RCC 7860 (cell line): ENCODE measurements at places on chromosomes 7 and 10.

GRCh38 chr7:137577184-137577583 is 233.7 kb upstream of the PTN start:
- DNase-seq: no peak

- no peak for DNase-seq
These were observed 43.1 kb upstream of the GATAD1 start for GRCh38 chr7:92404170-92404614.

GRCh38 chr7:77498659-77499379 is 38.3 kb upstream of the PTPN12 start:
- no peak for DNase-seq

DNA sequence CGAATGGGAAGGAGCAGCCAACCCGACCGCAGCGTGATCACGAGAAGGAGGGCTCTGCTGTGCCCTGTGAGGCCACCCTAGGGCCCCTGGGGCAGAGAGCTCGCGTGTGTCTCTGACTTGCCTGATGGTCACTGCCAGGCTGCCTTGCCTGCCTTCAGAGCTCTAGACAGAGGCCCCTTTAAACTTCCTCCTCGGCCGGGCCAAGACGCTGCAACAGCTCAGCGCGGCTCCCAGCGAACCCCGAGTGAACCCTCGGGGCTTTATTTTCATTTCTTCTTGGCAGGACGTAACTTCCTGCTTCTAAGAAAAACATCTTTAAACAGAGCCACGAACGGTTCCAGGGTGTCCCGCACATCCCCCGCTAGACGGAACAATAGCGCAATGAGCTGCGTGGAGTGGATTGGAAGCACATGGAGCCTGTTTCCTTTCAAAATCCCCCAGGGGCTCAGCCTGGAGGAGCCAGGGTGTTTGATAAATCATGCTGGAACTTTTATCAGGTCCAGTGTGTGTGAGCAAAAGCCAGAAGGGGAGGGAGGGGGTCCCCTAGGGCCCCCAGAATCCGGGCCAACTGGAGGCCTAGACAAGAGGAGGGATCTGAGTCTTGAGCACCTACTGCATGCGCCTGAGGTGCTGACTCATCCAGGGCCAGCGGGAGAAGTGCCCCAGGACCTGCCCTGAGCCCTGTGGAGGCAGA is 134.1 kb upstream of the GDF10 start:
- no peak for DNase-seq

GRCh38 chr7:21338728-21339164 is 89.1 kb upstream of the SP4 start:
- DNase-seq: no peak

DNA sequence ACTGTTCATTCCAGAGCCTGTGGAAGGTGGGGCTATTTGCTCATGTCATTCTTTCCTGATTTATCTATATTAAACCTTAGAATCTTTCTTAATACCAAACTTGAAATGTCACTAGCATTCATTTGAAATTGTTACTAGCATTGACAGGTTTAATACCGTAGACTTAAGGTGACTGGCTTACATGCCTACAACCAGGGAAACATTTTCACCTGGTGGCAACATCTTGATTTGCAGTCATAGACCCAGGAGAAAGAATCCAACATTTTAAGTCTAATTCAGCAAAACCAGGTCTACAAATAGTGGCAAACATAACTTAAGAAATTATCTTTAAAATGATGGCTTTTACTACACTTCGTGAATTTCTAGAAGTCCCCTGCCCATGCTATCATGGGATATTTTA is 353.7 kb downstream of the HTR7 start:
- DNase-seq: no peak

DNA sequence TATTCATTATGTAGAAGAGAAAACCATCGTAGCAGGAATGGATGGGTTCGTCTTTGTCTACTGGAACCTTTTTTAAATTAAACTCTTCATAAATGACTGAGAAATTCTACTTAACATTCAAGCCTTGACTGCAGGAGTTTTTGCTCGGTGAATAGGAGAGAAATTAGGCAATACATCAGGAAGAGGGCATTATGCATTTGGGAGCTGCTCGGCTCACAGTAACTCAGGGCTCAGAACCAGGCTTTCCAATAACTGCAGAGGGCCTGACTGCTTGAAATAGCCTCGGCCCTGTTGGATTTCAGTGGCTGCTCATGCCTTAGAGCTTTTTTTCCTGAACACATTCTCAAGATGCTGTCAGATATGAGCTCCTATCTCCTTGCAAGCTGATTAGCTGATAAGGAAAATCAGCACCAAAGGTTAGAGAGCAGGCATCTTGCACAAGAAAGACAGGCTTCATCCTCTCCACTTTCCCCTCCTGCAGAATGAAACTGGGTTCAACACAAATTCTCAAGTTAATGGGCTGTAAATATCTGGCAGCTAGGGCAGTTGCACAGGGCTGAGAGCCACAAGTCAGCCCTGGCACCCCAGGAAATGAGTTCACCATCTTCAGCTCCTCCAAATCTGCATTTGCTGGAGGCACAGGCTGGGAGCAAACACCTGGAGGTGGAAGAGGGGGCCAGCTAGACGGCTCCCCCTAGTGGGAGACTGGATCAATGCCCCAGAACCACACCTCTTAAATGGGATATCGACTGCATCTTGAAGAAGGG is 24.3 kb downstream of the TECTB start:
- DNase-seq: peak; percentile 16

DNA sequence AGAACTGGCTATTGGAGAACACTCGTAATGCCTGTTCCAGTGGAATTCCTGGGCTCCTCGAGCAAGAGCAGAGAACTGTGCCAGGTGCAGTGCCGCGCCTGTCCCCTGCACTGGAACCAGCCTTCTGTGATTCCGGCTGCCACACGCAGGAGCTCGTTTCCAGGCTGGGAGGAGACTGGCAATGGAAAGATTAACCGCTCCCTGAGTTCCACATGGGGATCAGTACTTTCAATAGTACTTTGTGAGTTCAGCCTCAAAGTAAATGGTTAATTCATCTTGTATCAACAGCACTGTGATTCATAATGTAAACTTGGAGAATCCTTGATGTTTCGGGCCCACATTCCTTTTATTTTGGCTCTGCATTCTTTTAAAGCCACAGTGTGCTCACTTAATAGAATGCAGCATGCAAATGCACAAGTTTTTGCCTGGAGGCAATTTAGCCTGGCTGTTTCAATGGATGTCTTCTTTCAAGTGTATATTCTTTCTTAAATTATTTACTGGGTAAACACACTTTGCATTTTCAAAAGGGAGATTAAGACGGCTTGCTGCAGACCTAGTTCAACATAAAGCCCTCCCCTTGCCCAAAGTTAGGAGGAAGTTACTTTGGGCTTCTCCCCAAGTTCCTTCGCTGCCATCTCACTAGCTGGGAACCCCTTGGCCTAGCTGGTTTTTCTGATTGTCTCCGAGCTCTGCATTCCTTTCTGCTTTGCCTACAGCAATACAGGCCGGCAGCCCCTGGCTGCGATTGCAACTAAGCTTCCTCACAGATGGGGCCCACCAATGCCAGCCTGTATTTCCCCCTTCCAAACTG is 138.1 kb upstream of the TCF7L2 start:
- peak; percentile 98 for DNase-seq

- DNase-seq: no peak
These were observed 2.0 kb downstream of the LDB3 start for GRCh38 chr10:86670290-86670811.

GRCh38 chr10:95441547-95441923 is 119.6 kb downstream of the SORBS1 start:
- DNase-seq: no peak
